ENCODE measurements at places on chromosomes 12 and 14.

GRCh38 chr12:54363618-54364017 is 668 bp downstream of the GPR84 start:
- DNase-seq = no peak

GRCh38 chr14:37595809-37596621 is 586 bp downstream of the TTC6 start:
- DNase-seq = no peak

- DNase-seq = no peak
Measured at GRCh38 chr12:92226071-92226661, 80.5 kb upstream of the BTG1 start.

DNA sequence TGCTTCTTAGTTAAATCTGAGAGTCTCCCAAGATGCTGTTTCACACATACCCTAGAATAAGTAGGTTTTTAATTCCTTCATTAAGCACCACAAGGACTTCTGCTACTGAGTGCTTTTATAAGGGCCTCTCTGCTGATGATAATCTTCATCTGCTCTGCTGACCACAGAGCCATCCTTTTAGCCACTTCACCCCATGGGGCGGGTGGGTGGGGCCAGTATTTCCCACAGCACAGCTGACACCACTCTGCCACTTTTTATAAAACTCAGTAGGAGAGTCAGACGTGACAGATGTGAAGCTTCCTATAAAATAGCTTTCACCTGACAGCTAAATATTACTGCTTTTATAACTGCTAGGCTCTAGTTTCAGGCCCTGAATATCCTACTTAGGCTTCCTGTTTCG is 20.3 kb downstream of the FCF1 start:
- DNase-seq = no peak

- DNase-seq = no peak
Measured at GRCh38 chr12:40254455-40255085, 29.8 kb downstream of the LRRK2 start.

GRCh38 chr12:5195691-5196090 is 152.0 kb downstream of the KCNA5 start:
- DNase-seq = no peak

- no peak for DNase-seq
Measured at GRCh38 chr12:123482876-123483275, 24.9 kb downstream of the SNRNP35 start.

DNA sequence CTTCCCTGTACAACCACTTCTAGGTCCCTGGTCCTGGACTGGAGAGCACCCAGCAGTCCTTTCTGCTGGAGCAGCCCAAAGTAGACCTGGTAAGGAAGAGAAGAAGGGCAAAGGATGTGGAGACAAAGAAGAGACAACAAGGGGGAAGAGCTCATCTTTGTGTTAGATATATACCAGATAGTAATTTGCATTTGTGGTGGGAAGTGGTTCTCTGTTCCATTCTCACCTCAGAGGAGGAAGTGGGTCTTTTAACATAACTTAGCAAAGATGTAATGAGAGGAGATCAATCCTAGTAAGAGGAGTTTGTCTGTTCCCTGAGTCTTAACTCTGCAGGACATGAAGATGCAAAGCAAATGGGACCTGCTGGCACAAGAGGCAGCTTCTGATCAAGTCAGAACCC is 8.0 kb downstream of the CCDC198 start:
- no peak for DNase-seq

GRCh38 chr14:50578433-50578832 is 18.5 kb downstream of the ATL1 start:
- DNase-seq = no peak

DNA sequence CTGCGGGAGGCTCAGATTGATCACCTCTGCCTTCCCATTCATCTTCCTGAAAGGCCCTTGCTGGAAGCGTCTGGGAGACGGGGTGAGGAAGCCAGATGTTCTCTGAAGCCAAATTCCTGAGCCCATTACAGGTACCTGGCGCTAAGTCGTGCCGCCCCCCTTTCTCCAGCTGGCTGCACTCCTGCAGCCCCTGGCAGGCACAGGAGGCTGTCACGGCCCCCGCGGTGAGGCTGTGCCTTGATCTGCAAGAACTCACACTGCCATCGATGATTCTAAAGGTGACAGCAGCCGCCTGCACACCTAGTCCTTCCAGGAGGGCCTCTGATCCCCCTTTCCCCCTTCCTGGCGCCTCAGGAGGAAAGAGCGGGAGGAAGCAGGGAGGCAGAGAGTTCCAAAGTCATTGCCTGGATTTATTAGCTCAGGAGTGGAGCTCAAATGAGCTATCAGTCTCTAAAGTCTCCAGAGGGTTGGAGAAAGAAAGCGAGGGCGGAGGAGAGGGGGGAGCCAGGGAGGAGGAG is 106.9 kb downstream of the RFLNA start:
- no peak for DNase-seq

DNA sequence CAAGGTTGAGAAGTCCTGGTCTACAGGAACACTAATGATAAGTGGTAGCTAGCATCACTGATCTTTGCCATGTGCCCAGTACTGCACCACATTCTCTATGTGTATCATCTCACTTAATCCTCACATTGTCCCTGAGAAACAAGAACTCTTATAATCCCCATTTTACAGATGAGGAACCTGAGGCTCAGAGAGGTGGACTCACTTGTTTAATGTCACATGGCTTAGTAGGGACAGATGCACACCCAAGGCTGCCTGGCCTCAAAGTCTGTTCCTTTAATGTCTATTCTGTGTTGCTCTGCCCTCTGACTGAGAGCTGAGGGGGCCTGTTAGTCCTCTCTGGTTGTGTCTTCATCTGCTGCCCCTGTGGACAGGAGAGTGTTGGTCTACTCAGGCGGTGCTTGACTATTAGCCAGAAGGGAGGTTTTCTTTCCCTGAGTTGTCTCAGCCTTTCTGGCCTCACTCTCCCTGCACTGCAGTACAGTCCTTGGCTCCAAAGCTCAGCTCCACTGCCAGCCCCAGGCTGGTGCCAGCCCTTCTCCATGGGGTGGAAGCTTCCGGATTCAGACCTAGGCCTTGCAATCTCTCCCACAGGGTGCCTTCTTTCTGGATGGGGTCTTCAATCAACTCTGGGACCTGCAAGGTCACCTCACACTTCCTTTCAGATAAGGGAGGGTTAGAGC is 4.9 kb upstream of the DYNLL1 start:
- no peak for DNase-seq

DNA sequence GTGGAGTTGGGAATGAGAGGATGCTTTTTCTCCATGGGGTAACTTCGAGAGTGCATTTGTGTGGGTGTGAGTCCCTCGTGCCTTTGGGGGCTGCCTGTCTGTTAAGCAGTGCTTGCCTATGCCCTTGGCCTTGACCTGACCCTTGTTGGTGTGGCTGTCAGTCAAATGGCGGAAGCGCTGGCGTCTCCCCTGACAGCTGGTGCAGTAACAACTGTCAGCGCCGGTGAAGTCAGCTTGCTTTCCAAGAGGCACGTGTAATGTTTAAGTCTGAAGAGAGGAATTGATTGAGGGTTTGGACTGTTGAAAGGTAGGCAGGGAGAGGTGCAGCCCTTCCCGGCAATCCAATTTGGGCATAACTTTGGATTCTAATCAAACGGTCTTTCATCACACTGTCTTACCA is 211.3 kb downstream of the AACS start:
- no peak for DNase-seq

GRCh38 chr12:90327793-90328743 is 619.4 kb upstream of the ATP2B1 start:
- no peak for DNase-seq

GRCh38 chr14:88044776-88045446 is 40.0 kb downstream of the GPR65 start:
- no peak for DNase-seq

DNA sequence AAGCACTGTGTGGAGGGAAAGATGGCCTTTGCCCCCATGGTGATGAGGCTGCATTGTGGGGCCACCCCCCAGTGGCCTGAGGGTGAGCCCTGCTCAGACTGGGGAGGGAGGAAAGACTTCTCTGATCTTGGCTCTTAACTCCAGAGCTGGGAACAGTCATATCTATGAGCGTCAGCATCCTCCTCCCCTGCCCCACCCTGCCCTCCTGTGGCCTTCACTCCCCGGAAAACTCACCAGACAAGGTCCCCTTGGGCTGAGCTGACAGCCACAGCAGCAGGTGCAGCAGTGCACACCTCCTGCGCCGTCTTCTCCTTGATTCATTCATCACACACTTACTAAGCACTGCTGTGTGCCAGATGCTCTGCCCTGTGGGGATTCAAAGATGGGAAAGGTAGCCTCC is 98.8 kb downstream of the B4GALNT3 start:
- no peak for DNase-seq

DNA sequence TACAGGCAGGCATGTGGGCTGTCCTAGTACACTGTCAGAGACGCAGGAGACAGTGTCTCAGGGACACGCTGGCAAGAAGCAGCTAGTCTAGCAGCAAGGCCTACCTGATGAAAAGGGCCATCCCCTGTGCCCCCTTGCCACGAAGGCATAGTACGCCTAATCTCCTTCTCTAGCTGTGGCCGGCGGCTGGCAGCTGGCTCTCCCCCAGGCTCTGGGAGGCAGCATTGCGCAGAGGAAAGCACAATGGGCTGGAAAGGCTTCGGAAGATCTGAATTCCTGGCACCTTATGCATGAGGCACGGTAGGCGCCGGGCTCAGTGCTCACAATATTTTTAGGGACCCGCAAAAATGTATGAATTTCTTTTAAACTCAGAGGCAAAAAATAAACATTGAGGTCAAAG is 16.0 kb upstream of the PLEKHH1 start:
- DNase-seq = no peak

DNA sequence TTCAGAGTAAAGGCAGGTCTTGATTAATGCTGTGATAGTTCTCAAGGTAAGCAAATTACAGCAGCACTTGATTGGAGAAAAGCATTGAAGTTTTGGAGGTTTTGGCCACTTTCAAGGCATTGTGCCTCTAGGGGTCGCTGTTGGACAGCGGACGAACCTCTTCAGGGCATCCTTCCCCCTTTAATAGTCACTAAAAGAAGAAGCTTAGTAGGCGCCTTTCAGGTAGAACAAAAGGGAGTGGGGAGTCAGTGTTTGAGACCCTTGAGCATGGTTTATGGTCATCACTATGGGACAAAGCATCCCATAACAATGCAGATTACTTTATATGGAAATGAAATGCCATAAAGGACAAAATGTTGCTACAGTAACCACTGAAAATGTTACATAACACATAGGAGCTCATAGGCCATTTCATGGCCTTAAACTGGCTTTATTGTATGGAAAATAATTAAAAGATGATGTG is 199.5 kb upstream of the DCN start:
- no peak for DNase-seq

- DNase-seq = no peak
Measured at GRCh38 chr12:49872381-49872780, 29.5 kb upstream of the BCDIN3D start.

- DNase-seq = no peak
Measured at GRCh38 chr12:87728931-87729593, 300.1 kb downstream of the C12orf50 start.

- DNase-seq = no peak
Measured at GRCh38 chr12:12153596-12153995, 82.9 kb downstream of the BCL2L14 start.

GRCh38 chr12:7869137-7869536 is 3.6 kb downstream of the SLC2A14 start:
- no peak for DNase-seq

- DNase-seq = no peak
Measured at GRCh38 chr12:12985817-12986408, 14.2 kb downstream of the HEBP1 start.

DNA sequence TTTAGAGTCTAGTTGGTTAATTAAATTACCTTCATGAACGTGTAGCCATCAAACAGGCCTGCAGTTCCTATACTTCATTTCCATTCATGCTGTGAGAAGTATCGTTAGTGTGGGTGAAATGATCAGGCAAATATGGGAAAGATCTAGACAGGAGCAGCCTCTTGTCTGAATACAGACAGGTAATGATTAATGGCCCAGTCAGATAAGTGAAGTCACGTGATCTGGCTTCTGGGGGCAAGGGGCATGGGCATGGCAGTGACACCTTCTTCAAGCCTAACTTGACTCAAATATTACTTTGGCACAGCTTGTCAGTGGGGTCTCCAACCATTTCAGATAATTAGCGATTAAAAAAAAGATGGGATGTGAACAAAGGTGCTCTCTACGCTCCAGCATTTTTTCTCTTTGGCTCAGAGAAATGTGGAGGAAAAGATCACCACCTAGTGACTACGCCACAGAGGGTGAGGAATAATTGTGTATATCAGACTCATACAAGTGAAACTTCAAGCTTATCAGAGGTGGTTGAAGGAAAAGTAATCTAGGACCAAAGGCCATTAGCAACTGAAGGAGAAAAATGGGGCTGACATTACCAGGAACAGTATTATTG is 17.8 kb downstream of the GUCY2C start:
- no peak for DNase-seq

- no peak for DNase-seq
Measured at GRCh38 chr14:47353186-47353585, 322.2 kb downstream of the MDGA2 start.

DNA sequence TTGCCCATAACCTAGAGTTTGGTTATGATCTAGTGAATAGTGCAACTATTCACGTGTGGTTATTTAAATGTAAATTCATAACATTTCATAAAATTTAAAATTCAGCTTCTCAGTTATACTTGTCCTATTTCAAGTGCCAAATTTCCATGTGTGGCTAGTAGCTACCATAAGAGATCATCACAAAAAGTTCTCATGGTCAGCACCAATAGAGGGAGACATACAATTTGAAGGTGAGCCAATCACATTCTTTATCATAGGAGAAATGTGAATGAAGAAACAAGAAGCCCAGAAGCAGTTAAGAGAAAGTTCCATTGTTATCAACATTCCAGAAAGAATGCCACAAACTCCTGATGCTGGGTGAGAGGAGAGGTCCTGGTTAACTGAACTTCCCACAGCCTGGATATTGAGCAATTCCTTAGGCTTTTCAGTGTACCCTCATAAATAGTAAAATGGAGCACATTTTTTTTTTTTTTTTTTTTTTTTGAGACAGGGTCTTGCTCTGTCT is 892.9 kb upstream of the USP15 start:
- DNase-seq = no peak

DNA sequence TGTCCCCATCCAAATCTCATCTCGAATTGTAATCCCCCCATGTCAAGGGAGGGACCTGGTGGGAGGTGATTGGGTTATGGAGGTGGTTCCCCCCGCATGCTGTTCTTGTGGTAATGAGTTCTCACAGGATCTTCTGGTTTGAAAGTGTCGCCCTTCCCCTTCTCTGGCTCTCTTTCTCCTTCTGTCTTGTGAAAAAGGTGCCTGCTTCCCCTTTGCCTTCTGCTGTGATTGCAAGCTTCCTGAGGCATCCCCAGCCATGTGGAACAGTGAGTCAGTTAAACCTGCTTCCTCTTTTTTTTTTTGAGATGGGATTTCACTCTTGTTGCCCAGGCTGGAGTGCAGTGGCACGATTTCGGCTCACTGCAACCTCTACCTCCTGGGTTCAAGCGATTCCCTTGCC is 104.0 kb downstream of the CCDC91 start:
- no peak for DNase-seq
